ENCODE measurements at places on chromosomes 7 and 10.
A peak's percentile ranks its signal among the peaks of the same experiment; 100 is the strongest.

DNA sequence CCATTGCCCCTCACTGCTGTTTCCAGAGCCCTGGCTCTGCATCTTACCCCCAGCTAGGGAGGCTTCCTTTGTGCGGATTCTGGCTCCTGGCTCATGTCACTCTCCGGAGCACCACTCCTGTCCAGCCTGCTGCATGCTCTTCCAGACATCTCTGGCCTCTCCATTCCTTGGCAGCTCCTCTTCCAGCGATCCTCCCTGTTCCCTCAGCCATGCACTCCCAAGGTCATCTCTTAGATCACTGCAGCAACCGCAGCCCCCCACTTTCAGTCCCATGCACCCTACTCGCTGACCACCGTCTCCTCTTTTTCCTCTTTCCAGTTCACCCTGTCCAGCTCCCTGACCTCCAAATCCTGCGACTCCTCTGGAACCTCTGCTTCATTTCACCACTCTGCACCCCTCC is 6.9 kb upstream of the SMARCD3 start:
- DNase-seq, result no peak

- no peak for DNase-seq
These were observed 130.1 kb downstream of the NT5C2 start for GRCh38 chr10:103062854-103063590.

- no peak for DNase-seq
These were observed 152.7 kb downstream of the ANK3 start for GRCh38 chr10:60236869-60237524.

DNA sequence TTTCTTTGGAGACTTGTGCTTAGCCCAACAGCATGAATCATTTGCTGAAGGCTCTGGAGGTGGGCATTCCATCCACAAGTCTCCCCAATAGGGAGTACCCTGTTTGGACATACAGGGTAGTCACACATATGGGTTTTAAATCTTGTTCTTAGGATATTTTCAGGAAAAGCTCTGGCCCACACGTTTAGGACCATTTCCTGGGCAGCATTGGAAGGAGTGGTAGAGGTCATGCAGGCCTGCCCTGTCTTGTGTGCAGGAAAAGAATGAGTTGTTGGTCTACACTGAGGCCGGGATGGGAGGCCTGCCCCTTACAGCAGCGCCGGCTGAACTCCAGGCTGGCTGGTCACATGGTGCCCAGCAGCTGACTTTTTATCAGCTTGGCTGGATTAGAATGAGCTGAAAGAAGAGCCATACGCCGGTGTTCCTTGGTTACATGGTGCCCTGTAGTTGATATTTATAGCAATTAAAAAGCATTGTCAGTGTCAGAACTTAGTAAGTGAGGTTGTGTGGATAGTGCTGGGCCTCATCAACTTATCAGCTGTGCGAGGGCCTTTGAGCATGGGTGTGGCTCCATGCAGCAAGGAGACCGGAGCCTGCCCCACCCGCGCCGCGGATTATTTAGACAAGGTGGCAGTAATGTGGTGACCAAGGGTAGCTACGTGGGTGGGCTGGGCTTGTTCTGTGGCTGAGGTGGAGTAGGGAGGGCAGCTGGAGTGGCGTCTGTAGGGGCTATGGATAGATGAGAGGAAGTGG is 28.6 kb downstream of the OGDH start:
- peak; percentile 86 for DNase-seq

- no peak for DNase-seq
These were observed 3.3 kb downstream of the SLIT1 start for GRCh38 chr10:97182288-97182990.

- no peak for DNase-seq
These were observed 57.6 kb downstream of the VCL start for GRCh38 chr10:74055383-74056049.

DNA sequence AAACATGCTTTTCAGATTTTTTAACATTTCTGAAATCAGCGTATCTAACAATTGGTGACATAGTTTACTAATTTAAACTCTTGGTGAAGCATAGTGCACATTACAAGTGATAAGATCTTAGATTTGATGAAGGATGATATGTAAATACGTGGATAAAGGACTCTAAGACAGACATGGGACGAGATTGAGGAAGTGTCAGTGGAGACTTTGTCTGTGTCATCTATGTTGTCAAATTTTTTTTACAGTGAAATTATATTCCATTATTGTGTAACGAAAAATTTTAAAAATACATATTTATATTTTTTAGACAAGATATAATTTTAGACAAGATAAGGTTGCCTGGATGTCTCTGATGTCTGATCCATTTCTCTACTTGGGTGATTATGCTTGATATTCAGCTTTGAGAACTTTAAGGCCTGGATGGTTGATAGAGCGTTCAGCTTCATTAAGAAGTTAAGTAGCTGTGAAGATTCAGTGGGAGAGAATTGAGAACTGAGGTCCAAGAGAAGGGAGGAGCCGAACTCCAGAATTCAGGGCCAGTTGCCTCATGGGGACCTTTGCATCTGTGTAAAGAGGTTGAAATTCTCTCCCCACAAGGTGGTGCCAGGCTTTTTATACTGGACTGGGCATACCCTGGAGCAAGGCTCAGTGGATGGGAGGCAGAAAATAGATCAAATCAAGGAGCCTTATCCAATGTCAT is 62.7 kb downstream of the KAT6B start:
- no peak for DNase-seq

Measured in fibroblast of villous mesenchyme (primary cell).